Cardiac fibroblast (primary cell): ENCODE measurements at places on chromosomes 5 and 9.

DNA sequence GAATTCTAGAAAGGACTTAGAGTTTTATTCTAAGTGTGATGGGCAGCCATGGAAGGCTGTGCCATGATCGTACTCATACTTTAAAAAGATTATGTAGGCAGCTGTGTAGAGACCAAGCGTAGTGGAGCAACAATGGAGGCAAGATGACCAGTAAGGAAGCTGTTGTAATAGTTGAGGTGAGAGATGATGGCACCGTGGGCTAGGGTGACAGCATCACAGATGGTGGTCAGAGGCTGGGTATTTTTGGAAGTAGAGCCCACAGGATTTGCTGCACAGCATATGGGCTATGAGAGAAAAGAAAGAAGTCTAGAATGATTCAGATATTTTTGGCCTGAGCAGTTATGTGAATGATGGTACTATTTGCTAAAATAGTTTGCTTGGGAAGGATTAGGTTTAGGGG lies 7.7 kb downstream of the ARHGAP26 start:
- DNase-seq, result no peak

DNA sequence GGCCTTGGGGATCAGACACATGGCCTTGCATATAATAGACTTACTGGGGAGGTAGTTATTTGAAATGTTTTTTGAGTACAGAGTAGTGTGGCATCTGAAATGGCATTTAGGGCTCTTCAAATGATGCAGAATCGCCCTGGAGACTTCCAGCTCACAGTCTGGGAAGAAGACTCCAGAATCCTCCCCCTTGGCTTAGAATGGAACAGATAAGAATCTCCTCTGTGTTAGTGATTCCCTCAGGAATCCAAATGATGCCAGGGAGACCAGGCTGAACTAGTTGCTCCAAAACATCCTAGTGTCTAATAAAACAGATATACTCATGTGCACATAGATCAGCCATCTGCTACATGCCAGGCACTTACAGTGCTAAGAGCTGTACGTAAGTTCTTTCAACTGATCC lies 38.6 kb upstream of the SMC5 start:
- no peak for DNase-seq

DNA sequence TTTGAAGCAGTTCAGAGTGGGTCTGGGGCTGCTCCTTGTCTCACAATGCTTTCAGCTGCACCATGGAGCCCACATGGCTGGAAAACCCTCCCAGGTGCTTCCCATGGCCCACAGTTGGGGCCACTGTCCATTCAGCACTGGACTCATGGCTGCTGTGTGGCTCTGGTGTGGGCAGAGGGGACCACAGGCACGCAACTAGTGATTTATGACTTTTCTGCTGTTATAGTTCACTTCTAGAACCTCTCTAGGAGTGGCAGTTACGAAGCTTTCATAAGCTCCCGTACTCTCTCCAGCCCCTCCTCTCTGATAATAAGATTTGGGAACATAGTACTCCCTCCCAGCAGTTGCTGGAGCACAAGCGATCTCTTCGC lies 29.0 kb downstream of the GLRA1 start:
- DNase-seq, result no peak

DNA sequence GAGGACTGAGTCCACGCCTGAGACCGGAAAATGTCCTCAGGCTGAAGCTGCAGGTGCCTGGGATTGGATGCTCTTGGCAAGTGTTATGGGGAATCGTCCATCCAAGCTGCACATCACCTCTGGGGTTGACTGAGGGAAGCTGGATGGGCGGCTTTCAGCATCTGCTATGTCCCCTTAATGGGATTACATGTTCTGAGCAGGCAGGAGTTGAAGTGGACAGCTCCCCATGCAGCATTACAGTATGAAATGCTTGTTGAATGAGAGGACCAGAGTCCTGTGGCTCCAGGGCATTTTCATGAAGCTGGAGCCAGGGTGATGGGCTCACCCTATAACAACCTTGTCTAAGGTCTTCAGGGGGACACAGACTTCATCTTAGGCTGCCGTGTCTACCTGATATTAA lies 270.9 kb downstream of the HSPA4 start:
- DNase-seq, result no peak
